IPS DF 19.7 (cell line): ENCODE measurements at places on chromosomes 1 and 21.

DNA sequence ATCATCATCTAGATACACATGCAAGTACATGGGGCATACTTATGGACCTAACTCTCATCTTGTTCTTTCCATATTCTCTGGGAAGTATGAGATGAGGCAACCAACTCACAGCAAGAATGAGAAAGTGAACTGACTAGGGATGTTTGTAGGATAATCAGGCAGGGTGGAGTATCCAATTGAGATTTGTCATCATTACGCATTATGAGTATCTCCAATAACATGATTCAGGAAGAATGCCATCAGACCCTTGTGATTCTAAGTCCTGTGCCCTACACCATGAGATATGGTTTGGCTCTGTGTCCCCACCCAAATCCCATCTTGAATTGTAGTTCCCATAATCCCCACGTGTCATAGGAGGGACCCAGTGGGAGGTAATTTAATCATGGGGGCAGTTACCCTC lies 154.0 kb downstream of the SLC30A10 start:
- no peak for DNase-seq

- no peak for DNase-seq
These were observed 16.8 kb downstream of the FCER1A start for GRCh38 chr1:159318784-159319551.

GRCh38 chr1:38624336-38625039 lies 235.1 kb downstream of the RRAGC start:
- no peak for DNase-seq

DNA sequence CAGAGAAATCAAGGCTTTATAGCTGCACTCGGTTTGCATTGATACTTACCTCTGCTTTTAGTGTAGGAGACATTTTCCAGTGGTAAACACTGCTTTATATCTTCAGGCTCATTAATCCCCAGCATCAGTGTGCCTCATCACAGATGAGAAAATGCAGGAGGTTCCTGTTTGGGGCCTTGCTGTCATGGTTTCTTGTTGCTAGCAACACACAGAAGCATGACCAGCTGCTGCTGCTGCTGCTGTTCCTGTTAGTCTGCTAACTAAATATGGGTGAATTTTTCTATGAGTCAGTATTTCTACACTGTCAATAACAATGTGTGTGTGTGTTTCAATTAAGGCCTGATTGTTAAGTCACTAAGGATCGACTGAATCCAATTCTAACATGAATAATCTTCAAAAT lies 85.8 kb upstream of the RGS1 start:
- no peak for DNase-seq

DNA sequence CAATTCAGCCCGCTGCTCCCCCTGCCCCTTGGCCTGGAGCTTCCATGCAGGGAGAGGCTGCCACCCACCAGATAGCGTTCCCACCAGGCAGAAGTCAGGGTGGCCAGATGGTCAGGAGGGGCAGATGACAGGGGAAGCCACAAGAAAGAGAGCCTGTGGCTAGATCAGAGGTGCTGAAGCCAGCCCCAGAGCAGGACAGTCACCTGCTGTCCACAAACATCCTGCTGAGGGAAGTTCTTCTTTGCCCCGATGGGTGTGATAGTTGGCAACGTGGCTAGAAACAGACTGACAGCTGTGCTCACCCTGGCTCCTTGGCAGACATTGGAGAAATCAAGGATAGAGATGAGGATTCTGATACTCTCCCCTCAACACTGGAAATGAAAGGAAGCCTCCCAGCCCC lies 27.2 kb upstream of the SRP9 start:
- no peak for DNase-seq

DNA sequence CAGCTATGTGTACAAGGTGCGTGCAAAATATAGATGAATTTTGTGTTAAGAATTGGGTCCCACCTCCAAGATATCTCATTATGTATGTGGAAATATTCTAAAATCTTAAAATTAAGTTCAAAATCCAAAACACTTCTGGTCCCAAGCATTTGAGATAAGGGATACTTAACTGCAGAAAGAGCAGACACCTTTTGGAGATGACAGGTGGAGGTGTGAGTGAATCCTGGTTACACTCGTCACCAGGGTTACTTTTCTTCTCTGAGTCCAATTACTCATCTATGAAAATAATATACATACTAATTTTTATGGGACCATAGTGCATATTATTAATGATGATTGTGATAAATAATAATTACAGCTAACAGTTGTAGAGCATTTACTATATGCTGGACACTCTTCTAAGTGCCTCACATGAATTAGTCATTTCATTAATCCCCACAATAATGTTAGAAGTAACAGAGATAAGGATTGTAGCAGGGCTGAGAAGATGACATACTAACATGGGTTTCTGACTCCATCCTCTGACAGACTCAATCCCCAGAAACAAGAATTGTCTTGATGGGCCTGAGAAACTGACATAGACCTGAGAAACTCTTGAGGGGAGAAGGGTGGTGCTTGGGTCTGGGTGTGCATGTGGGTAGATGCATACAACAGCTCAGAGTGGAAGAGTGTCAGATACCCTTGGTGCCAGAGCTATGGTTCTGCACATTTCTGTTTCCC lies 8.3 kb upstream of the FASLG start:
- no peak for DNase-seq

- DNase-seq: no peak
These were observed 548.6 kb downstream of the LTN1 start for GRCh38 chr21:28444111-28444510.

- DNase-seq: no peak
These were observed at the start of gene IL12RB2 for GRCh38 chr1:67307251-67308060. Gene IL12RB2, plus strand, starts transcription at chr1:67307873. Its CDS starts 12,496 bp downstream, at chr1:67320369.

- DNase-seq: no peak
These were observed 112.3 kb upstream of the COL11A1 start for GRCh38 chr1:103220631-103221041.

DNA sequence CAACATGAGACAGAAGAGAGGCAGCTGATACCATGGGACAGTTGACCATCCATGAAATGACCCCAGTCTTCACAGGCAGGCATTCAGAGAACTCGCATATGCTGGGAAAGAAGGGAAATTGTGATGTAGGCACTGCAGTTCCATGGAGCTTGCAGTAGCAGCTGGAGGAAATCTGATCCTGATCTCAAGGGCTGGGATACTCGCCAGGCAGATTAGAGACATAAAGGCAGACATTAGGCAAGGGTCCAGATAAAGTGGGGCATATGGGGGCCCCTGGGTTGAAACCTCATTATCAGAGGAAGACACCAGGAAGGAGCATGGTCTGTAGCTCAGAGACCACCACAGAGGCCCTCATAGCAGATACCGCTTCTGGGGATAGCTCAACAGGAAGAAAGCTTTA lies 48.7 kb upstream of the TNR start:
- DNase-seq: no peak

DNA sequence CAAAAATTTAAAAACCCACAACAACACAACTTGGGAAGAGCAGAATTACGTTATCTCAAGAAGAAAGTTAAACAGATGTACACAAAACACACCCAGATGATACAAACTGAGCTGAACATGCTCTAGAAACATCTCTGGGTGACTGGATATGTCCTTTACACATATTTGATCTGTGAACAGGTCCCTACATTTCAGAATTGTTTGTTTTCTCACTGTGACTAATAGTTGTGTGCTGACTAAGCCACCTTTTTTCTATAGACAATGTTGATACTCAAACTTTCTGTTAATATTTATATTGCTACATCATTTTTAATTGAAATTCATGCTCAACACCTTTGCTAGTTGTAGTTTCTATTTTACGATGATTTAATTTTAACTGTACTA lies 1.0 kb upstream of the F11R start:
- DNase-seq: no peak

GRCh38 chr1:156852418-156852874 lies 6.5 kb downstream of the INSRR start:
- no peak for DNase-seq

DNA sequence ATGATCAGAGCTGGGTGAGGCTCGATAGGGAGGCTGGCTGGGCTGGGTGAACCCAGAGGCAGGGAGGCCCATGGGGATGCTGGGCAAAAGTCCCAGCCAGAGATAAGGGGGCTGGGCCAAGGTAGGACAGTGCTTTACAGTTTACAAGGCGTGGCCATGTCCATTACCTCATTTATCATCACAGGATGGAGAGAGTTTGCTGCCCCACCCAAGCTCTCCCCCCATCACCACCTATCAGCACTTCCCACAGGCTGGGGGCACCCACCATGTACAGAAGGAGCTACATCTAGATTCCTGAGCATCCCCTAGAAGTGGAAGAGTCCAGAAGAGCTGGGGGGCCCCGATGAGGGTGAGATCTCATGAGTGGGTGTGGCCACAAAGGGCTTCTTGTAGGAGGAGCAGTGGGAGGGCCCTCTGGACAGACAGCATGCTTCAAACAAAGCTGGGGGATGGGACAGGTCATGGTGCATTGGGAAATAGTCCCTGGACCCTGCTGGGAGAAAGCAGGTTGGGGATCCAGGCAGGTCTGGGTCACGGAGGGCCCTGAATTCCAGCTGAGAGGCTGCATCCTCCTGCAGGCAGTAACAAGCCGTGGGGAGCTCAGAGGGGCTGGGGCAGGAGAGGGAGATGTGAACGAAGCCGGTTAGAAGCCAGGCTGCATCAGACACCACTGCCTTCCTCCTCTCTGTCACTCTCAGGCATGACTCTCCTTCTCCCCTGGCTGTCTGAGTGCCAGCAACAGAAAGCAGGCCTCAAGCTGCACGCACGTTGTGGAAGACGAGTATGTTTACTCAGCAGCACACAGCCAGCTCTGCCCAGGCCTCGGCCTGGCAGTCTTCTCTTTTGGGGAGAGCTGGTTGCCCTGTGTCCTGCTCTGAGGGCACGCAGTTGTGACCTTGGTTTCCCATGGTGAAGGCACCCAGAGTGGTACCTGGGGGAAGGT lies 202.3 kb downstream of the HIVEP3 start:
- no peak for DNase-seq

GRCh38 chr21:31489014-31489413 lies 145.0 kb upstream of the TIAM1 start:
- DNase-seq: no peak

- no peak for DNase-seq
These were observed 30.4 kb downstream of the CTH start for GRCh38 chr1:70441392-70442035.

GRCh38 chr1:36070349-36070748 lies 13.5 kb upstream of the TEKT2 start:
- DNase-seq: no peak

DNA sequence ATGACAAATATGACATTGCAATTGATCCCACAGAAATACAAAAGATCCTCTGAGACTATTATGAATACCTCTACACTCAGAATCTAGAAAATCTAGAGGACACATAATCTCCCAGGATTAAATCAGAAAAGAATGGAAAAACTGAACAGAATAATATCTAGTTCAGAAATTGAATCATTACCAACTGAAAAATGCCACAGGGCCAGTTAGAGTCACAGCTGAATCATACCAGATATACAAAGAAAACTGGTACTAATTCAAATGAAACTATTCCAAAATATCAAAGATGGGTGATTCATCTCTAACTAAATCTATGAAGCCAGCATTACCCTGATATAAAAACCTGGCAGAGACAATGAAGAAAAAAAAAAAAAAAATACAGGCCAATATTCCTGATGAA lies 149.3 kb downstream of the BRINP3 start:
- no peak for DNase-seq

- no peak for DNase-seq
These were observed 85.7 kb upstream of the ABCD3 start for GRCh38 chr1:94332516-94332915.

- no peak for DNase-seq
These were observed 994 bp upstream of the LAMTOR5 start for GRCh38 chr1:110408488-110408887.

- DNase-seq: no peak
These were observed 3.6 kb downstream of the OTUD7B start for GRCh38 chr1:150006881-150007421.

- no peak for DNase-seq
These were observed 22.7 kb upstream of the LELP1 start for GRCh38 chr1:153180556-153180955.

DNA sequence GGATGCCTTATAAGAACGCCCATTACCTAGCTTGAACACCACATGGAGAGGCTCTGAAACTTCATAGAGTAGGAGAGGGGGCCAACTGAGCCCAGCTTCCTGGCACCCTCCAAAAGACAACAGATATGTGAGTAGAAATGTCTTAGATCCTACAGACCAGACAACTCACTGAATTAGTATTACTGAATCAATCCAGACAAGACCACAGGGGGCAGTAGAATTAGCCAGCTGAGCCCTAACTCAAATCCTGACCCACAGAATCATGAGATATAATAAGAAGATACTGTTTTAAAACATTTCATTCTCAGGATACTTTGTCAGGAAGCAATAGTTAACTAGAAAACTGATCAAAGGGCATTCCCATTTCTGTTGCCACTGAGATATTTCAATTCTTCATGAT lies 45.8 kb upstream of the C1orf21 start:
- DNase-seq: no peak

- no peak for DNase-seq
These were observed 10.0 kb upstream of the RASSF5 start for GRCh38 chr1:206497363-206497762.

DNA sequence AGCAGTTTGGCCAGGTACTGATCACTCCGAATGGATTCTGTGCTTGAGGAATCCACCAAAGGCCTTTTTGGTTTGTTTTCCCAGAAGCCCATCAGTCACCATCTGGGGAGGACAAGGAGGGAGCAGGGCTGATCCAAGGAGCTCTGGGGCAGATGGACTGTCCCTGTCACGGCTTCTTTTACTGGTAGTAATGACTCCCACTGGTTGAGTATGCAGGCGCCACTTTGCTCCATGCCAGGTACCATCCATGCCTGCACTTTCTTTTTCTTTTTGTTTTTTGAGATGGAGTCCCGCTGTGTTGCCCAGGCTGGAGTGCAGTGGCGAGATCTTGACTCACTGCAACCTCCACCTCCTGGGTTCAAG lies 101.7 kb downstream of the UBIAD1 start:
- no peak for DNase-seq

DNA sequence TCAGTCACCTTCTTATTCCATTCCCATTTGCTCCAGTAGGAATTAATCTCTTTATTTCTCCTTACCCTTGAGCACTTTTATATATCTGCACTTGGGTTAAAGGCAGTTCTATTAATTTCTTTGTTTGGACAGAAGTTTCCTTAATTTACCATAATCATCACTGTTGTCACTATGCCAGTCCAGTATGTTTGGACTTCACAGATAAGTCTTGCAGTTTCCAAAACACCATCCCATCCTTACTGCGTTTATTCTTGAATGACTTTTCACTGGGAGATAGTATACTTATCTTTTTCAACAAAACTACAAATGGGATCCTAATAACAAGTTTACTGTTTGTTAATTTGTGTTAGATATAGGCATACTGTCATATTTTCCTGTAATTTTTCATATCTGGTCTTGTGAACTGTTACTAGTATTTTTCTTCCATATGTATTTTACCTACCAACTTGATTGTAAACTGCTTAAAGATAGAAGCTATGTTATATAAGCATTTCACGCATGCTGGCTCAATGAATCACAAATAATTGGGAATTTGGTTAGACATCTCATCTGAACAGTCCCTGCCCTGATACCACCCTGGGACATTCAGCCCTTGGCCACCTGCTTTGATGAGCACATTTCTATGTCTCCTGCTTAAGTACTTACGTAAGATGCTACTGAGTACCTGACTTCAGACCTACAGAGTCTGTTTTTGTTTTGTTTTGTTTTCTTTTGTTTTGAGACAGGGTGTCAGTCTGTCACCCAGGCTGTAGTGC lies 78.2 kb downstream of the OLFML2B start:
- DNase-seq: no peak

- no peak for DNase-seq
These were observed 106.1 kb downstream of the PTGER3 start for GRCh38 chr1:70941563-70941962.

GRCh38 chr1:197705941-197706340 lies 69.3 kb downstream of the DENND1B start:
- no peak for DNase-seq

- DNase-seq: no peak
These were observed 8.3 kb upstream of the ZNF669 start for GRCh38 chr1:247112479-247112781.
